Nephron progenitor cell (in vitro differentiated cells): ENCODE measurements at places on chromosomes 11 and 22.

- no peak for DNase-seq
Measured at GRCh38 chr11:45827123-45827522, 20.2 kb upstream of the CRY2 start.

DNA sequence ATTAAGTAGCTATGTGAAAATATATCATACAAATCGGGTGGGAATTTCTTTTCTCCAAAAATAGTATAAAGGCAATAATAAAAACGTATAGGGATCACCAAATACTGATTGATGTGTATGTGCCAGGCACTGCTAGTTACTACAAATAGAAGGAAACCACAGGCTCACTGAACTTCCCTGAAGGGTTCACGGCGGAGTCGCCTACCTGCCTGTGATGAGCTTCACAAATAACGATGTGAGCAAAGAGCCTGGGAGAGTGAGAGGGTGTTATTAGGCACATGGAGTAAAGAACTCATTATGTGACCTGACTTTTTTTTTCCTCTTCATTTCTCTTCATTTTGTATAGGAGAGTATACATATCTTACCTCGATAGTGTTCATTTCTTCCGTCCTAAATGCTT, 36.0 kb upstream of the L3MBTL2 start:
- no peak for DNase-seq

DNA sequence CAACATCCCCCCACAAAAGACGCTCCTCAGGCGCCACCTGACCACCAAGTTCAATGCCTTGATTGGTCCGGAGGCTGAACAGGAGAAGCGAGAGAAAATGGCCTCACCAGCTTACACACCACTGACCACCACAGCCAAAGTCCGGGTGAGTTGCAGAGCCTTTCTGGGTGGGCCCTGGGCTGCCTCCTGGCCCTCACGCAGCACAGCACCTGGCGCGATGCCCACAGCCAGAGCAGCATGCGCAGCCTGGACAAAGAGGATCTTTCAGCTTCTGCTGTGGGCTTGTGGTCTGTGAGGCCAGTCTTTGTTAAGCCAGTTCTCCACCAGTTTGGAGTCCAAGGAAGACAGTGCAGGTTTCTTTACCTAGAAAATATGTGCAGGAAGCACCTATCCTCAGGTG, 21.6 kb downstream of the CYB5R2 start:
- DNase-seq, result no peak

DNA sequence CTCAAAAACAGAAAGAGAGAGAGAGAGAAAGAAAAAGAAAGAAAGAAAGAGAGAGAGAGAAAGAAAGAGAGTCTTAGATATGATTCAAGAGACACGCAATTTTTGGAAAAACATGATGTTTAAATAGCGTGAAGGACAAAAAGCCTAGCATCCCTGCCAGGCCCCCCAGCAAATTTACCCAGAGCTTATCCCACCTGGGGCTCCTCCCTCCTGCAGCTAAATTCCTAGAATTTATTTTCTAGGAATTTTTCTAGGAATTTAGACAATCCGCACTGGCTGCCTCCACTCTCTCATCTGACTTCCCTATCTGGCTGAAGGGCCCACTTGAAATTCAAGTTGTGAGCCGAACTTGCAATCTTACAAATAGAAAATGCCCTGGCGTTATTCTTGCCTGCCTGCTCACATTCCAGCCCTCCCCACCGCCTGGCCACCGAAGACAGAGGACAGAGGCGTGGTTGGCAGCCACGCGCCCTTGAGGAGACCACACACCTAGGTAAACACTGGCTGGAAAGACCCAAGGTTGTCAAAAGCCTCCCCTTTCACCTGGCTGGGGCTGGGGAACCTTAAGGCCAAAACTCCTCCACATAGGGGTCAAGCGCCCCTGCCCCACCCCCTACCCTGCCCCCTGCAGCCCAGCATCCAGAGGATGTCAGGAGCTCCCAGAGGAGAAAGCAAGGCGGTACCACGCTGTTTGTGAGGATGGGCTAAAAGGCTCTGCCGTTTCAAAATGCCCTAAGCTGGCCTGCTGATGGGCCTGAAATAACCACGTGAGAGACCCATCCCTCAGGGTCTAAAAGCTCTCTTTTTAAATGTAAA, 42.2 kb downstream of the AHNAK start:
- DNase-seq, result peak; percentile 16
